ENCODE measurements at places on chromosomes 7 and 10. TPM values are rescaled to one million over a fixed set of nuclear protein-coding genes. Genes with fewer than 3 reads are reported as not detected.

Gene KCNH2
- 0.58 TPM for total RNA-seq

Gene SDHAF3
- total RNA-seq, result 62.1 TPM

- peak; percentile 97 for DNase-seq
Observed at GRCh38 chr10:71244431-71245419, 32.4 kb downstream of the UNC5B start.

DNA sequence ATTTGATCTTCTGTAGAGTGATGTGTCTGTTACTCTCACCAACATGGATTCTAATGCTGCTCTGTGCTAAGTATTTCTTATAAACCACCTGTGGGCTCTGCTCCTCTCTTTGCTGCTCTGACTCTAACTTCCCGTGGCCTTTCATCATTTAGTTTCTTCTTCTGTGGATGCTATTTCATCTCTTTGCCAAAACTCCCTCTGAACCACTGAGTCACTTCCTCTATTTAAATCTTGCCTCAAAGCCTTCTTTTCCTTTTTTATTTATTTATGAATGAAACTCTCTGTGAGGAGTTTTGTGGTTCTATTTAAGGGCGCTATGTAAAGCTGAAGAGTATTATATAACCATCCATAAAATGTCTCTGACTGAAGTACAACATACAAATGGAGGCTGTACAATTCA is 538.5 kb downstream of the SUGCT start:
- DNase-seq, result peak; percentile 80

GRCh38 chr10:32139223-32140073 is 83.2 kb upstream of the KIF5B start:
- peak; percentile 94 for DNase-seq

- no peak for DNase-seq
Observed at GRCh38 chr7:2141651-2142050, 91.1 kb downstream of the MAD1L1 start.

DNA sequence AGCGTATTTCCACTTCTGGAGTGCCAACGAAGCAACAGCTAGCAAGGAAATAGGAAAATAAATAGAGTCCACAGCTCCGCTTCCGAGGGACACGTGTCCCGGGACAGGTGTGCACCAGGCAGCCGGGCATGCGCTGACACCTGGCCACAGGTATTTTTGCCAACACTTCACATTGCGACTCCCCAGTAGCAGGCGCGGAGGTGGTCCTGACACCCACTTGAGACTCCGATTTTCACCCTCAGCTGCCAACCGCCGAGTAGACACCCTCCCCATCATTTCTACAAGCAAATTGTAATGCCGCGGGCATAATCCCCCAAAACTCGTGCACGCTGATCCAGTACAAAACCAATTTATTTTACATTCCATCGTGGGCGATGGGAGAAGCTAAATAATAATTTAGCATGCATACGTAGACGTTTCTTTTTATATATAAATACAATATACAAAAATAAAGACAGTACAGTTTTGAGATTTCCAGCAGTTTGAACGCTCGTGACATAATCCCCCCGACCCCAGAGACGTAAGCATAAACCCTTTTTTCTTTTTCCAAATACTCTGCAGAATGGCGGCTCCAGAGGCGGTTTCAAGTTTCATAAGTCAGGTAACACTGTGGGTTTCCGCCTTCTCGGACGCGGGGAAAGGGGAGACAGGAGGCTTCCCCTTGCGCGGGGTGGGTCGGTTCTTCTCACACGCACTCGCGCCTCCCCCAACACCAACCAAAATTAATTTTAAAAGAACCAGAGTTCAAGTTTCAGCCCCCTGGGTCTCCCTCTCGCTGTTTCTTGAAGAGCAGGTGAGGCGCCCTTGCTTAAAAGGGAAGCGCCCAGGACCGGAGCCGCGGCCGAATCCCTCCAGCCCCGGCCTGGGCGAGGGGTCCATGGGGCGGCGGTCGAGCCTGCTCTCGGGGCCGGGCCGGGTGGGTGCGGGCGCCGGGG is 5.7 kb downstream of the MNX1 start:
- no peak for DNase-seq

DNA sequence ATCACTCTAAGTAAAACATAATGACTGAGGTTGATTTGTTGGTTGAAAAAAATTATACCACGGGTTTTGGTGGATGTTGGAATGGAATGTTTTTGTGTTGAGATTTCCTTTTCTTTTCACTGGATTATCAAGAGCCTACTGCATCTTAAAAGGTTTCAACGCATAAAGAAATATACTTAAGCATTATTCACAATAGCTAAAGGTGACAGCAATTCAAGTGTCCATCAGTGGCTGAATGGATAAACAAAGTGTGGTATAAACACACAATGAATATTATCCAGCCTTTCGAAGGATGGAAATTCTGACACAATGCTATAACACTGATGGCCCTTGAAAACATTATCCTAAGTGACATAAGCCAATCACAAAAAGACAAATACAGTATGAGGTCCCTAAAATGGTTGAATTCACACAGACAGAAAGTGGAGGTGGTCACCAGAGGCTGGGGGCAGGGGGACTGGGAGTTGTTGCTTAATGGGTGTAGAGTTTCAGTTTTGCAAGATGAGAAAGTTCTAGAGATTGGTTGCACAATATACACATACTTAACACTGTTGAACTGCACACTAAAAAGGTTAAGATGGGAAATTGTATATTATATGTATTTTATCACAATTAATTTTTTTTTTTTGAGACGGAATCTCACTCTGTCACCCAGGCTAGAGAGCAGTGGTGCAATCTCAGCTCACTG is 122.3 kb downstream of the NRP1 start:
- DNase-seq, result no peak

DNA sequence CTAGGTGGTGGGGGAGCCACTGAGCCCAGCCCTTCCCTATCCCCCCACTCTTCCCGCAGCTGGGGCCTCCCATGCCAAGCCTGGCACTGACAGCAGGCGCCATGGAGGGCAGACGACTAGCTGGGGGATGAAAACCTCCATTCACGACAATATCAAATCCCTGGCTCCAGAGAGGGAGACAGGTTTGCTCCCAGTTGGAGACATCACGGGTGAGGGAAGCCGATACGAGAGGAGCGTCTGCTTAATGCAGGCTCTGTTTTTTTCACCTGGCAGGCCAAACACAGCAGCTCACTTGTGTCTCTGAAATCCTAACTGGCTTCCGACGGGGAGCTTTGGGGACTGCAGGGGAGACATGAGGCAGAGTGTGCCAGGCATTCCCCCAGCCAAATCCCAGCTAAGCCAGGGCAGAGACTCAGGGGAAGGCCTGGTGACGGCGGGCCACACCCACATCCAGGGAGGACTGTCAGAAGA is 307.4 kb upstream of the ZMIZ1 start:
- DNase-seq, result no peak

Measured in H4 (cell line).